Substantia nigra (tissue), 51 donors: ENCODE measurements at places on chromosomes 4 and X.
A peak's percentile ranks its signal among the peaks of the same experiment; 100 is the strongest.

DNA sequence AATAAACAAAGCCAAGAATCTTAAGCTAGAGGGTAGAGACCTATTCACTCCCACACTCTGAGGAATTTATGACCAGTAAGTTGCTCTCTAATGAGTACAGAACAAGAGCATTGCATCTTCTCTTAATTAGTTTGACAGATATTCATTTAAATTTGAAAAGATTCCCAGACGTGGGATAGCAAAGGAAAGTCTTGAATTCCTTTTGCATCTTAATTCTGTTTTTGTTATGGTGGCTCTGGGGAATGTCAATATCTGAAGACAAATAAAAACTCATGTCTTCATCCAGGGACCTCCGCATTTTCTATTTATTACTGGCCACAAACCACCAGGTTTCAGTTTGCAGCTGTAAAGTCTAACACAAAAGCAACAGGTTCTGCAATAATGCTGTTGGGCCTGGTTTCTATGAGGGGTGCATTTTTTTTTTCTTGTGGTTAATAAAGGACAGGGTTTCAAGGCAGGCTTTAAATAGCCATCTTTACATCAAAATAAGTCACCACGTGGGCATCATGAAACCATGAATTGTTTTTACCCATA lies 172.3 kb downstream of the SHROOM3 start:
- DNase-seq, result no peak

DNA sequence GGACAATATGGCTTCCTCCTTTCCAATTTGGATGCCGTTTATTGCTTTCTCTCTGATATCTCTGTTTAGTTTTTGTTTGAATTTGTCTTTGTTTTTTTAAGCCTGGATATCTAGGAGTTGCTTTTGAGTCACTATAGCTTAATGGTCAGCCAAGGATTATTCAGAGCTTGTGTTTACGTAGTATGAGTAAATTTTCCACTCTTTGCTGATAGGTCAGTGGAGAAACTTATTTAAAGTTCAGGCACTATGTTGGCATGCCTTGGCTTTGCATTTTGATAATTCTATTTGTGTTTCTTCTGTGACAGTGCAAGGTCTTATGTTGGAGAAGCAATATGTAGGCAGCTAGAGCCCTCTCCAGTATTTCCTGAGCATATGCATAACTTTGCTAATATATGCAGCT lies 315.2 kb downstream of the GRID2 start:
- DNase-seq, result no peak

DNA sequence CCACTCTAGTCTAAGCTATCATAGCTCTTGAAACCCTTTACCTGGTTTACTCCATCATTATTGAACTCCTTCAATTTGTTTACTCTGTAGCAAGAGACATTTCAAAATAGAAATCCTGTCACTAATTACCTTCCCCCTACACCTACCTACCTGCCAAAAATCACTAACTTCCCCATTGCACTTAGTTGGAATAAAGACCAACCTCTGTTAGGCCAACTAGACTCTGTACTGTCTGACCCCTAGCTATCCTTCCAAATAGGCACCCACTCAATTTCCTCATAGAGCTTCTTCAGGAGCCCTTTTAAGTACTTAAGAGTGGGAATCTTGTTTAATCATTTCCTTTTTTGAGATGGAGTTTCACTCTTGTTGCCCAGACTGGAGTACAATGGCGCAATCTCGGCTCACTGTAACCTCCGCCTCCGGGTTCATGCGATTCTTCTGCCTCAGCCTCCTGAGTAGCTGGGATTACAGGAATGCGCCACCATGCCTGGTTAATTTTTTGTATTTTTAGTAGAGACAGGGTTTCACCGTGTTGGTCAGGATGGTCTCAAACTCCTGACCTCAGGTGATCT lies 8.9 kb upstream of the CDKL2 start:
- no peak for DNase-seq

DNA sequence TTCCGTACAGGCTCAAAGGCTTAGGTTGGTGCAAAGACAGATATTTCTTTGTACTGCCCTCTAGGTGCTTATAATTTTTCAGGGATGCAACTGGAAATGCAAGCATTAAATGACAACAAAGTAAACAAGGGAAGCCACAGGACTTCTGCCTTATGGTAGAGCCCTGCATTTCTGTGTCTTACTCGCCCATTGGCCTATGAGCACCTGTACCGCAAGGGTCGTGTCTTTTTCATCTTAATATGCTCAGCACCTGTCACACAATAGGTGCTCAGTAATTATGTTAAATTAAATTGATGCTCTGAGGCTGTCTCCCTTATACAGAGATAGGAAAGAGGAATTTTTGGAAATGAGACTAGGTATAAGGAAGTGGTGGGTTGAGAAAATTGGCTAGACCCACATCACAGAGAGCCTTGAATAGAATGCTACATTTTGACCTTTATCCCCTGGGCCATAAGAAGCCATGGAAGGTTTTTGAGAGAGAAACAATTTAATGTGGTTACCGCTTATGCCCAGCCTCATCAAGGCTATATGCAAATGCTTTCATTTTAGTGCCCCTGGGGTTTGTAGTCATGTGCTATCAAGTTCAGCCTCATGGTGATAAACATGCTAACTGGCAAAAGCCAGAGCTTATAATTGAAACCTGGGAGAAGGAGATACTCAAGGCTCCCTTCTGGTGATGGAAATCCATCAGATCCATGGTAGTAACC lies 16.3 kb downstream of the VSIG4 start:
- DNase-seq, result no peak

GRCh38 chr4:139711461-139711860 lies 45.8 kb downstream of the MGST2 start:
- no peak for DNase-seq

DNA sequence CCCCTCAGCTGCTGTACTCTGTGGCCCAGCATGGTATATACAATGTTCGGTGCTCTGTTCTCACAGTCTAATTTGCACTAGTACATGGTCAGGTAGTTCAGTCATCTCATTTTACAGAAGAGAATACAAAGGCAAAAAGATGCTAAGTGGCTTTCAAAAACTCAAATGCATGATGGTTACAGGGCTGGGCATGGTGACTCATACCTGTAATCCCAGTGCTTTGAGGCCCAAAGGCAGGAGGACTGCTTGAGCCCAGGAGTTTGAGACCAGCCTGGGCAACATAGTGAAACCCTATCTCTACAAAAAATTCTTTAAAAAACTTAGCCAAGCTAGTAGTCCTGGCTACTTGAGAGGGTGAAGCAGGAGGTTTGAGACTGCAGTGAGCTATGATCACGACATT lies 210.5 kb upstream of the KIT start:
- DNase-seq, result no peak

GRCh38 chr4:38424151-38424871 lies 239.7 kb upstream of the KLF3 start:
- no peak for DNase-seq

GRCh38 chr4:182831376-182831775 lies 85.8 kb downstream of the DCTD start:
- DNase-seq, result no peak

DNA sequence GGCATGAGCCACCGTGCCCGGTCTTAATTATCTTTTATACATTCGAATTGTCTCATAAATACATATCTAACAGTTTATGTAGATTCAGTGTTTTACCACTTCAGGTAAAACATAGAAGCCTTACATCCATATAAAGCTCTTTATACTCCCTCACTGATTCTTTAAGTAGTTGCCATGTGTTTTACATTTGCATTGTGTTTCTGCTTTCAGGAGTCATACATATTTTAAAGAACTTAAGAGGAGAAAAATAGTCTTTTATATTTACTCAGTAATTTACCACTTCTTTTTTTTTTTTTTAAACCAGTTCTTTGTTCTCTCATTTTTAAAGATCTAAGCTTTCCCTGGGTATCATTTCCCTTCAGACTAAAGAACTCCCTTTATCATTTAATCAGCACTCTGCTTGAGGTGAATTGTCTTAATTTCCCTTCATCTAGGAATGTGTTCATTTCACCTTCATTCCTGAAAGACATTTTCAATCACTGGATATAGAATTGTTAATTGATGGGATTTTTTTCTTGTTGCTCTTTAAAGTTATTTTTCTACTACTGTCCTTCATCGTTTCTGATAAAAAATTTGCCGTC lies 324.3 kb upstream of the ZCCHC13 start:
- no peak for DNase-seq

DNA sequence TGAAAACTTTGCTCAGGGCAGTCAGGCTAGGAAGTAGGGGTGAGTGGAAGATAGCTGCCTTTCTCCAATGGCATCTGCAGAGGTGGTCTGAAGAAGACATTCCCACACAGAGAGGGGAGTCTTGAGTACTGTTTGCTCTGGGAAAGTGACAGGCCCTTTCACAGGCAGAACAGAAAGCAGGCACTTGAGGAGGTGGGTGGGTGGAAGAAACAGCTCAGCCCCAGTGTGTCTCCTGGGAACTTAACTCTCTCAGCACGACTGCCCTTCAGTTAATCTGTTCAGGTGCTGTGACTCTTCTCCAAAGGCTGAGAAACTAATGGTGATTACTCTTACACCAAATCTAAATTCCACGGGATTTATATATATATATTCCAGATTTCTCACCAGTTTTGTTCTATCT lies 28.3 kb downstream of the ENOPH1 start:
- DNase-seq, result no peak

DNA sequence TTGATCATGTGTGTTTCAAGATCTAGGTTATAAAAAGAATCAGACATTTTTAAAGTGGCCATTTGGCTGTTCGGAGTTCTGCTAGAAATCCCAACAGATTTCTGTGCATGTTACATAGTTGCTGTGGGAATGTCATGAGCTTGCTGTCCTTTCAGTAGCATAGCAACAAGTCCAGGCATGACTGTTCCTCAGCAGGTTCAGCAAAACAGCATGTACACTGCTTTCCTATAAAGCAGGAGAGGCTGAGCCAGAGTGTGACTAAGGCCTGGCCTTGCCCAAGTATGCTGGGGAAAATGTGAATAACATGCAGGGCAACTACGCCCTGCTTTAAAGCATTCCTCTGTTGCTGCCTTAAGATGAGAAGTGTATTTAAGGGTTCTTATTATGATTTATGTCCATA lies 217.1 kb upstream of the SMIM31 start:
- no peak for DNase-seq

DNA sequence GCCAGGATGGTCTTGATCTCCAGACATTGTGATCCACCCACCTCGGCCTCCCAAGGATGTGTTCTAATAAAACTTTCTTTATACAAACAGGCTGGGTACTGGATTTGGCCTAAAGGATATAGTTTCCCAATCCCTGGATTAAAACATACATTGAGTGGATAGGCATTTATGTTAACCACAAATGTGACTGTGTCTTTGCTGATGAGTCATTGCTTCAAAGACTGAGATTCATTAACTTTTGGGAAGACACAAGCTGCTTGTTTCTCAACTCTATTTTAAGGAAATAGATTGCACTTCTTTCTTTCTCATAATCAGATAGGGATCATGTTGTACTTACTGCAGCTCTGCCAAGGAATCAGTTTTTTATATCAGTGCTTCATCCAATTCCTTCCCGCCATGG lies 131.3 kb upstream of the AGA start:
- DNase-seq, result no peak

GRCh38 chr4:56619160-56619559 lies 61.9 kb downstream of the HOPX start:
- DNase-seq, result no peak

GRCh38 chr4:123304151-123304964 lies 92.2 kb upstream of the SPRY1 start:
- DNase-seq, result peak; percentile 34

DNA sequence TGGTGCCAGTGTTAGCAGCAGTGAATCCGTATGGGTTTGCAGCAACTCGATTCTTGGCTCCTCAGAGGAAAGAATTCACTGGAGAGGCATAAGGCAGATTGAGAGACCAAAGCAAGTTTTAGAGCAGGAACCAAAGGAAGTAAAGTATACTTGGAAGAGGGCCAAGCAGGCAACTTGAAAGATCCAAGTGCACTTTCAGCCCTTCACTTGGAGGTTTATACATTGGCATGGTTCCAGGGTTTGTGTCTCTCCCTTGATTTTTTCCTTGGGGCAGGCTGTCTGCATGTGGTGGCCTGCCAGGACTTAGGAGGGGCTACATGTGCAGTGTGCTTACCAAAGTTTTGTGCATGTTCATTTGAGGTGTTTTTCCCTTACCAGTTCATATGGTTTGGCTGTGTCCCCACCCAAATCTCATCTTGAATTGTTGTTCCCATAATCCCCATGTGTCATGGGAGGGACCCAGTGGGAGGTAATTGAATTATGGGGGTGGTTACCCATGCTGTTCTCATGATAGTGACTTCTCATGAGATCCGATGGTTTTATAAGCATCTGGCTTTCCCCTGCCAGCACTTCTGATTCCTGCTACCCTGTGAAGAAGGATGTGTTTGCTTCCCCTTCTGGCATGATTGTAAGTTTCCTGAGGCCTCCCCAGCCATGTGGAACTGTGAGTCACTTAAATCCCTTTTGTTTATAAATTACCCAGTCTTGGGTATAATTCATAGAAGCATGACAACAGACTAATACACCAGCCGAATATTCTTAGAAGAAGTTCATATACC lies 86.2 kb upstream of the TSPAN5 start:
- DNase-seq, result no peak

DNA sequence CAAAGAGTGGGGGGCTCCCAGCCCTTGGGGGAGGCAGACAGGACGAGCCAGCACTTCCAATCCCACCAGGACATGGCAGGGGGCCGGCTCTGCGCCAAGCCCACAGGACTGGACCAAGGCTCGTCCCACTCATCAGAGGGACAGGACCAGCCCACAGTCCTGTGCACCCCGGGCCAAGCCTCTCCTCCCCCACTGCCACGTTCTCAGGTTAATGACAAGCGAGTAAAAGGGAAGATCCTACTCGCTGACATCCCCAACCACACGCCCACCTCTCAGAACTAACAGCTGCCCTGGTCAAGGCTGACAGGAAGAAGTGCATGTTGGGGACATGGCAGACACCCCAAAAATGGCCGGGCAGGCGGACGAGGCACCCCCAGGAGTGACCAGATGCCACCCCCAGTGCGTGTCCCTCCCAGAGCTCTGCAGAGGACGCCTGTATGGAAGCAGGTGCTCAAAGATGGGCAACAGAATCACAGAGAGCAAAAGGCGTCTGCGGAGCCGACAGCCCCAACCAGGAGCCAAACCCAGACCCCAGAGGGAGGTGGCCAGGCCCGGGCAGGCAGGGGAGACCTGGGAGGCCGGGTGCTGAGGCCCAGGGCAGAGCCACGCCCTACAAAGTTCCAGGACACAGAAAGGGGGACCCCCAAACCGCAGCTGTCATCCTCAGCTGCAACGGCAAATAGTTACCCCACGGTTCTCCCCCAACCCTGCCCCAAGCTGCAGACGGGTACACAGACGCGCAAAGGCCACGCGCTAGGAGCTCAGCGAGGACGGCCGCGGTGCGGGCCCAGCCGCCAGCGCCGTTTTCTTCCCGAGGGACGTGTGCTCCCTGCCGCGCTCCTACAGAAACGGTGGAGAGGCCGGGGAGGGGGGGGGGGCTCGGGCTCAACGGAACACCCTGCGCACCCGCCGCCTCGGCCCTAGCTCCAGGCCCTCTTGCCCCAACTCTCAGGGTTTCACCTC lies 1.7 kb downstream of the CTBP1 start:
- no peak for DNase-seq

DNA sequence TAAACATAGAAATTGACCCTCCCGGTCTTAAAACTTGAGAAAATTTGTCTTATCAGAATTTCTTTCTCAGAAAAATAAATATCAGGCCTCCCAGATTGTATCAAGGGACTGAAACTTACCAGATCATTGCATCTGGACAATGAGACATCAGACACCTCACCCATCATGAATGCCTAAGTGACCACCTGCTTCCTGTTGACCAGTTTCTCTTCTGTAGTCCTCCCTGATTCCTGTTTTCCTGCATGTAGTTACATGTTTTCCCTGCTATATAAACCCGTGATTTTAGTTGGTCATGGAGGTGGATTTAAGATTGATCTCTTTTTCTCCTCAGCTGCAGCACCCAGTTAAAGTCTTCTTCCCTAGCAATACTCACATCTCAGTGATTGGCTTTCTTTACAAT lies 548.1 kb downstream of the PPP4R3C start:
- no peak for DNase-seq

GRCh38 chrX:39476604-39477021 lies 621.1 kb downstream of the BCOR start:
- DNase-seq, result no peak
